CD4-positive, alpha-beta T cell treated with Interleukin-4 for 1 hour (primary cell): ENCODE measurements at places on chromosomes 2 and 18.

DNA sequence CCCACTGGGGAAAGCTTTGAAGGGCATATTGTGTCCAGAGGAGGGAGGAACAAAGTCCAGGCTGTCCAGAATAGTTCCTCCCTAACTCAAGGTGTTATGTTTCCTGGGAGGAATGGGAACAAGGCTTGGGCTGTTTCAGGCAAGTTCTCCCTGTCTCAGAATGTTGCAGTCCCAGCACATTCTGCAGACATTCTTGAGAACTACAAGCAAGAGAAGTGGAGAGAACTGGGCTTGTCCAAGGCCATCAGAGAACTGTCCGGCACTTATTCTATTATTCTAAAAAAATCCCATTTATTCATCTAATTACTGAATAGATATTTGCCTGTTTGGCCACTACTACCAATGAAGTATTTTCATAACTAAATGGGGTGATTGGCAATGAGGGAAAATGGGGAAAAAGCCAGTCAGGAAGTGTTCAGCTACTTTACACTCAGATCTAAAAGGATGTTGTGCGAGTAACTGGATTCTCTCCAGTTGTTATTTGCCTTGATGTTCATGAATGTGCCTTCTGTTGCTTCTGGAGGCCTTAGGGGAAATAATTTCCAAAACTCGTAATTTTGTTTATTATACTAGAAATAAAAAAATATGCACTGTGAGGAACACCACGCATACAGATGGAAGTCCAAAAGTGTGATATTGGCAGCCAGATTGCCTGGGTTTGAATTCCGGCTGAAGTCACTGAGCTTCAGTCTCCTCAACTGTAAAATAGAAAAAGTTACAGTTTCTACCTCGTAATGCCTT lies 300.1 kb upstream of the RND3 start:
- DNase-seq = no peak

DNA sequence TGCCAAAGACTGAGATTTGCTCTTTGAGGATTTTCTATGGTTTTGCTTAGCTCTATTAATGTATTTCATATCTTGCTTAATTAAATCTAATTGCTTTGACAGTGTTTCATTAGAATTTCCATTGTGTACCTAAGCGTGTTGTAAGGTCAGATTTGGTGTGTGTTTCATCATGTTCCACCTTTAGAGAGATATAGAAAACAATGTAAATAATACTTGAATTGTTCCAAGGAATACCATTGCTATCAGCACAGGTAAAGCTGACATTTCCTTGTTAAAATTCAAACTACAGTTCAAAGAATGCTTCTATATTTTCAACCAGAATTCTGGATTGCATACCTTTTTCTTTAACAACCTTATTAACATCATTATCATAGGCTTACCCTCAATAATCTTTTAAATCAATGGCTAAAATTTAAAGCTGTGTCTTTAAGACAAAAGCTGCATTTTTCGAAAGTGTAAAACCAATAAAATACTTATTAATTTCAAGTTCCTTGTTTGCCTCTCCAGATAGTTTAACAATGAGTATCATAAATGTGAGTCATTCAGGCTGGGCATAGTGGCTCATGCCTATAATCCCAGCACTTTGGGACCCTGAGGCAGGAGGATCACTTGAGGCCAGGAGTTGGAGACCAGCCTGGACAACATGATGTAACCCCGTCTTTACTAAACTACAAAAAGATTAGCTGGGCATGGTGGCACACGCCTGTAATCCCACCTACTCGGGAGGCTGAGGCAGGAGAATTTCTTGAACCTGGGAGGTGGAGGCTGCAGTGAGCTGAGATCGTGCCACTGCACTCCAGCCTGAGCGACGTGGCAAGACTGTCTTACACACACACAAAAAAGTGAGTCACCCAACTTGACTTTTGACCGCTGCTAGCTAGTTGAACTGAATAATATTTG lies 188.0 kb upstream of the PKDCC start:
- DNase-seq = no peak

DNA sequence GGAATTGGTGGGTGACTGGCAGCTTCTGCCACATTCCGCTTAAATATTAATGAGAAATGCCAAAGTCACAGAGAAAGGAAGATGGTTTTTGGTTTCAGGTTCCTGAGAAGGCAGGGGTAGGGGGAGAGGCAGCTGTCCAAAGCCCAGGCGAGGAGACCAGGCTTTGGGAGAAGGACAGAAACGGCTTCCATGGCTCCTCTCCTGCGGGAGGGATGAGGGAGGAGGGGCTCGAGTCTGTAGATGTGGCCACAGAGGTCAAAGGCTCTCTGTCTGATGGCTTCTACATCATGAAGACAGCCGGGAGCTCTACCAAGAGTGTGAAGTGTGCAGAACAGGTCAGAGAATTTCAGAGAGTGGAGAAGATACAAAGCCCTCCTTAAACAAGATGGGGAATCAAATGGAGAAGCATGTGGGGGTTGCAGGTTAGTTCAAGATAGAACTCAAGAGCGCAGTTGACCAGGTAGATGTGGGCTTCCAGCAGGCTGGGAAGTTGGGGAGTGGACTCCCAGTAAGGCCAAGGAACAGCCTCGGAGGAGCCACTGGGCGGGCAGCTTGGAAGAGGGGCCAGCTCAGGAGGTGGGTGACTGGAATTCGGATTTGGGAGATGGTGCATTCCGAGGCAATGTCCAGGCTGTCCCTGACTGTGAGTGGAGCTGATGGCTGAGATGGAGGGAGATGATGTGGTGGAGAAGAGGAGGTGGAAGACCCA lies 23.8 kb upstream of the HPCAL1 start:
- DNase-seq = no peak

- DNase-seq = no peak
Observed at GRCh38 chr2:80560326-80560725, 255.8 kb upstream of the LRRTM1 start.

GRCh38 chr2:13009027-13009642 lies 292.4 kb downstream of the TRIB2 start:
- no peak for DNase-seq

DNA sequence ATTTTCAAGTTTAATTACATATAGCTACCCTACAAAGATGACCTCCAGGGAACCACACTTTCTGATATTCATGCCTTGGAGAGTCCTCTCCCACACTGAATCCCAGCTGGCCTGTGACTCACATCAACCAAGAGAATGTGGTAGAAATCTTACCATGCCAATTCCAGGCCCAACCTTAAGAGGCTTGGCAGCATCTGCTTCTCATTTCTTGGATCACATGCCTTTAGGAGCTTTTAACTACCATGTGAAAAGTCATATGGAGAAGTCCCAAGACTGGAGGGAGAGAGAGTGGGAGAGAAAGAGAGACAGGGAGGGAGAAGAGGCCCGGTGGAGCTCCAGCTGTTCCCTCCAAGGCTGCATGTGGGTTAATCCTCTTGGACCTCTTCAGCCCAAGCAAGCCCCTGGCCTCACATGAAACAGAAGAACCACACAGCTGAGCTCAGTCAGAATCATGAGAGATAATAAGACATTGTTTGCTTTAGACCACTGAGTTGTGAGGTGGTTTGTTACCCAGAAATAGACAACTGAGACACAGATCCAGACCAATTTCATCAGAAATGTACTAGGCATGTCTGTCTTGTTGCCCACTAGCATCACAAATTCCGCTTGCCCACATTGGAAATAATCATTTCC lies 190.7 kb downstream of the MTCL1 start:
- DNase-seq = no peak

DNA sequence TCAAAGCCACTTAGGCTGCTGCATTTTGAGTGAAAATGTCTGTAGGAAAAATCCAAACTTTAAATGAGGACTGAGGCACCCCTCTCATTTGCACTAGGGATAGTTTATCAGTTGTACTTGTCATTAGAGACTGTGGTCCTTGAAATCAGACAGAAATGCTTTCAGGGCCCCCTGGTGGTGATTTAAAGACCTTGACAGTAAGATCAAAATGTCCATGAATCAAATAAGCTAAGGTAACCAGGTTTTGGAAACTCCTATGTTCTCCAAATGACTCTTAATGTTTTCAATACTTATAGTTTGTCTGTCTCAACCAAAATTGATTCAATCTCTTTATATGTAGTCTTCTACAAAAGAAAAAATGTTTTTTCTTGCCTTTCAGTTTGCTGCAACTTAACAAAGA lies 28.8 kb upstream of the DDX18 start:
- DNase-seq = peak; percentile 23

- DNase-seq = no peak
Observed at GRCh38 chr18:54100466-54100865, 124.0 kb downstream of the MBD2 start.

- no peak for DNase-seq
Observed at GRCh38 chr18:79047556-79048244, 21.5 kb upstream of the ATP9B start.

GRCh38 chr18:77105028-77105427 lies 27.6 kb downstream of the MBP start:
- DNase-seq = peak; percentile 50

GRCh38 chr2:203905656-203906055 lies 30.9 kb upstream of the ICOS start:
- DNase-seq = no peak

- no peak for DNase-seq
Observed at GRCh38 chr2:109211315-109211714, 82.3 kb downstream of the SH3RF3 start.

DNA sequence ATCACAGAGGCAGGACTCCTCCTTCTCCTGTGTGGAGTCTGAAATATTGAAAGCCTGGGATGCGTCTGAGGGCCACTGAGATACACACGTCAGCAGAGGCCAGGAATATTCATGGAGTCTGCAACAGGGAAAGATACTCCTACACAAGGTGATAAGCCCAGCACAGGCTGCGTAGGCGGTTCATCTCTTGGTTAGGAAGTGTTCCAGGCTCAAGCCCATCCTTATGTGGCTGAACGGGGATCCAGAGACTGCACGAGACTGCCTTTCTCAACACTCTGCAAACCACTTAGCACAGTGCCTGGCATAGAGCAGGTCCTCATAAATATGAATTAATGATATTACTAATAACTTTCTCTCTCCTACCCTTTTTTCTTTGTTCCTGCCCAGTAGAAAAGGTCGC lies 29.2 kb upstream of the AGPS start:
- no peak for DNase-seq

DNA sequence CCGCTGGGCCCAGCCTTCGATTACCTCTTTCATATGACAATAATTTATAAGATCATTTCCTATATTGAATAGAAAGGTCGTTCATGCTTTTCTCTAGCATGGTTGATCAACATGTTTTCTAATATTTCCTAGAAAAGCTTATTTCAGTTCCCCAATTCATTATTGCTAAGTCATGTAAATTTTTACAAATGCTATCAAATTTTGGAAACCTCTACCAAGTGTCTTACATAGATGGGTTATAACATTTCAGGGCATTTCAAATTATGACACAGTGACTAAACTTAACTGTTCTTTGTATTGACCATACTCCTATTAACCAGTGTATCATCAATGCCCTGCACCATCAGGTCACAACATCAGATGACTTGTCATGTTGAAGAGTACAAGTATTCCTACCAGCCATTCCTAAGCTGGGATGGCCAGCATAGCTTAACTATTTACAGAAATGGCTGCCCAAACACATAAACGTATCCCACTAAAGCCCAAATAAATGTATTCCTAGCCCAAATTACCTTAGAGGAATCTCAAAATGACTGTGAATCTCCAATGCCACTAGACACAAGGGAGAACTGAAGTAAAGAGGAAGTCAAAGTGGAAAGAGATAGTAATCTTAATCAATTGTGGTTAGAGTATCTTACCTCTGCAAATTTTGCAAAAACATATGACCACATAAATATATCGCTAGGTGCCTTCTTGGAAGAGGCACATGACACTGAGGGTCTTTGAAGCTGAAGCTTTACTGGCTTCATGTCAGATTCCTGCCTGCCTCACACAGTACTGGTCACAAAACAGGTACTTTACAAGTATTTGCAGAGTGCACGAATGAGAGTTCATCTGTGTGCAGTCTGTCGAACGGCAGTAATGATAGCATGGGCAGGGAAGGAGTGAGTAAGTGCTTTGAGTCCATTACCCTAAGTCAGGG lies 87.3 kb upstream of the TLK1 start:
- peak; percentile 12 for DNase-seq

- DNase-seq = no peak
Observed at GRCh38 chr2:234189786-234190300, 139.3 kb downstream of the SPP2 start.

- DNase-seq = no peak
Observed at GRCh38 chr2:112936927-112937232, 25.9 kb downstream of the IL37 start.
